ENCODE measurements at places on chromosomes 3 and 15.

- no peaks in the 10 kb centered on the region for H3K36me3 ChIP-seq
- no peak overlapping the region for H3K27ac ChIP-seq
- no peak overlapping the region for H3K4me3 ChIP-seq
- H3K4me1 ChIP-seq, result no peaks in the 10 kb centered on the region
Measured at GRCh38 chr3:114405202-114405990, 111.6 kb downstream of the TIGIT start.

GRCh38 chr3:101999177-101999779, 150.0 kb downstream of the NFKBIZ start:
- H3K27me3 ChIP-seq, result no peaks in the 10 kb centered on the region
- DNase-seq, result no peak
- H3K27ac ChIP-seq, result no peak overlapping the region
- no peaks in the 10 kb centered on the region for H3K36me3 ChIP-seq
- H3K4me1 ChIP-seq, result no peaks in the 10 kb centered on the region

DNA sequence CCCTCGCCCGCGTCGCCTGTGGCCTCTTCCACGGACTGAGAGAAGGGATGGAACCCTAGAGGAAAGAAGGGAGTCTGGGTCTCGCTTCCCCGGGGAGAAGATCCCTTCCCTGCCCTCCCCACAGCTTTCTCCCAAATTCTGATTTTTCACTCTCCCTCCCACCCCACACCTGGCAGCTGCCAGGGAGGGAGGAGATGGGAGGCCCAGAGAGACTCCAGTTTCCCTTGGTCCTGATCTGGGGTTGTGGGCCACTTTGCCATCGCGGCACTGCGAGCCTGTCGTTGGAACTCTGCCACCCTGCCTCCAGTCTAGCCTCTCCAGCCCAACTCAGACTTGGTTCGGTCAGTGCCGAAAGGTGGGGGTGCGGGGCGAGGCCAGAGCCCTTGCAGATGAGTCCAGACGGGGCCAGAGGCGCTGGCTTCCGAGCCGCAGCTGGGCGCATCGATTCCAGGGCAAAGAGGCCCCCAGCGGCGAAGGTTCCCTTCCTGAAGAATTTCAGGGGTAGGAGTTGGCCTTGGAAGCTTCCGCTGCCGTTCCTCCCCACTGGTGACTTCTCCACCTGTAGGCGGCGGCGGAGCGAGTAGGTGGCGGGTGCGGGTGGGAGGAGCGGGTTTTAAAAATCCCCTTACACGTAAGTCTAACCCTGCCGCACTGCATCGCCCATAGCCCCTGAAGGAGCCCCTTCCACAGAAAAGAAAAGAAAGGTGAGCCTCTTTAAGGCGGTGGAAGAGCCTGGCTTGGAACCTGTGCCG, 5.2 kb downstream of the WNT5A start:
- H3K36me3 ChIP-seq, result no peaks in the 10 kb centered on the region
- no peak overlapping the region for H3K4me3 ChIP-seq
- DNase-seq, result no peak
- H3K27ac ChIP-seq, result no peak overlapping the region

GRCh38 chr3:65448120-65448519, 590.6 kb downstream of the MAGI1 start:
- no peak for DNase-seq
- no peaks in the 10 kb centered on the region for H3K4me1 ChIP-seq

DNA sequence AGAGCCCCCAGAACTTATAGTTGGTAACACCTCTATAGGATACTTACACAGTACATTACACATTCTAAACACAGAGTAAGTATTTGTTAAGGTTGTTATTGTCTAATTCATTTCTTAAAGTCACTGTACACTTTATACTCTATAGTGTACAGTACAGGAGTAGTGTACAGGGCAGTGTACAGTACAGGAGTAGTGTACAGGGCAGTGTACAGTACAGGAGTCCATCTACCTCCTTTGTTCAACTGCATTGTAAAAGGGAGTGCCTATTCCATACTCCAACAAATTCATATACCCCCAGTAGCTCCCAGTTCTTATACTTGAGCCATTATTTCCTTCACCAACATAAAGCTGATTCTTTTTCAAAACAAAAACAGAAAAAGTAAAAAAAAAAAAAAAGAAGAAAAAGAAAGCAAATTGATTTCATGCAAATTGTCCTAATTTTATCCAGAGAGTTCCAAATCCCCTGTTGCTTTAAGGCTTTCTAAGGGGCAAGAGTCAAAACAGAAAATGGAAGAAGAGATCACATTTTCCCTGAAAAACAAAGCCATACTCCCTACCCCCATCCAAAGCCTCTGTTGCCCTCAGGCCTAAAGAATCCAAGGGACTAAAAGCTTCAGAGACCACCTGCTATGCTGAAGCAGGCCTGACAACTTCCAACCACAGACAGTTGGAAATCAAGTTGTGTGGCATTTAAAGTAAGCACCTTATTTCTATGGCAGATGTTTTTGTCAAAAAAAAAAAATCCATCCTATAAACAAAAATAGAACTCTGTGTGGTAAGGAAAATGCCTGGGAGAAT, 125.6 kb downstream of the PLCH1 start:
- no peaks in the 10 kb centered on the region for H3K4me1 ChIP-seq
- H3K27me3 ChIP-seq, result no peaks in the 10 kb centered on the region
- DNase-seq, result no peak

All from CD4-positive, alpha-beta memory T cell (primary cell).